ENCODE measurements at places on chromosomes 1 and 21. TPM values are rescaled to one million over a fixed set of nuclear protein-coding genes. Genes with fewer than 3 reads are reported as not detected.

CCT8 gene
- 186 TPM for total RNA-seq

E2F2 gene
- total RNA-seq: 1.9 TPM

AMIGO1 gene
- total RNA-seq: 1.0 TPM

CRNN gene
- total RNA-seq: not detected

KMO gene
- not detected for total RNA-seq

CLCN6 gene
- total RNA-seq: 5.9 TPM

IFI44L gene
- 0.26 TPM for total RNA-seq

TNNI3K gene
- not detected for total RNA-seq

PRAMEF20 gene
- total RNA-seq: not detected

H6PD gene
- total RNA-seq: 31.2 TPM

OLFM3 gene
- total RNA-seq: not detected

All from dermis microvascular lymphatic vessel endothelial cell (primary cell).